ENCODE measurements at places on chromosomes 2 and 18.

- no peak for DNase-seq
Measured at GRCh38 chr2:20222769-20223406, 2.0 kb downstream of the SDC1 start.

- peak; percentile 51 for DNase-seq
Measured at GRCh38 chr2:224261326-224261725, 140.6 kb downstream of the FAM124B start.

- no peak for DNase-seq
Measured at GRCh38 chr2:186653511-186653910, 40.3 kb upstream of the FAM171B start.

DNA sequence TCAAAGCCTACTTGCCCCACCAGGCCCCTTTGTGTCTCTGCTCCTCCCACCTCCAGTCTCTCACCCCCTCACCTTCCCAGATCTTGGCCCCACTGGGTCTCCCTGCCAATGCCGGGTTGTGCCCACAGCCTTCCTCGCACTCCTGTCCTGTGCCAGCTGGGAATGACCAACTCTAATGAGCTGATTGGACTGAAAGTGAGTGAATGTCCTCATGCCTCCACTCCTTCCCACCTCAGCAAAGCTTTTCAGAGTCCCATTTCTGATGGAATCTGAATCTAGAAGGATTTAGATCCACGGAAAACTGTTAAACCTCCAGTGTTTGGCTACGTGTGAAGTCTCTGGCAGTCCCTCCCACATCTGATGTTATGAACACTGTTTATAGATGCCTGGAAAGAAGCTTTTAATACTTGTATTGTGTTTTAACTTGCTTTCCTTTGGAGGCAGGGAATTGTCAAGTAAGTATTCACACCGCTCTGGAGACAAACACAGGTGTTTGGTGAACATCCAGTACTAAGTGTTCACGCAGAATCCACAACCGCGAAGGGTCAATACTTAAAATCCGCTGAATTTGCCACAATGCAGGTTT, 103.9 kb downstream of the RTN4 start:
- no peak for DNase-seq

DNA sequence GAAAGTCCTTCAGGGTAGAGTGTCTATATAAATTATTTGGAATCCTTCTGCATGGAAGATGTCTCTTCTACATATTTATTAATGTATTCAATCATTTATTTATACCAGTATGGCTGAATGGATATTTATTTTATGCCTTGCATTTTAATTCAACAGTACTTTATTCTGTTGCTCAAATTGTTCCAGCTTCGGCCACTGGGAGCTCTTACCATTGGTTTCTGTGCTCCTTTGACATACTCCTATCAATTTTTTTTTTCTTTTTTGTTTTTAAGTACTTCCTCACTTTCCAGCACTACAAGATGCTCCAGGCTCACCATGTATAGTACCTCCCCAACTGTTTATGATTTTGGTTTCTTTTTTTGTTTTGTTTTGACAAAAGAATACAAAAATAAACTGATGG, 39.4 kb upstream of the WIPF1 start:
- no peak for DNase-seq

DNA sequence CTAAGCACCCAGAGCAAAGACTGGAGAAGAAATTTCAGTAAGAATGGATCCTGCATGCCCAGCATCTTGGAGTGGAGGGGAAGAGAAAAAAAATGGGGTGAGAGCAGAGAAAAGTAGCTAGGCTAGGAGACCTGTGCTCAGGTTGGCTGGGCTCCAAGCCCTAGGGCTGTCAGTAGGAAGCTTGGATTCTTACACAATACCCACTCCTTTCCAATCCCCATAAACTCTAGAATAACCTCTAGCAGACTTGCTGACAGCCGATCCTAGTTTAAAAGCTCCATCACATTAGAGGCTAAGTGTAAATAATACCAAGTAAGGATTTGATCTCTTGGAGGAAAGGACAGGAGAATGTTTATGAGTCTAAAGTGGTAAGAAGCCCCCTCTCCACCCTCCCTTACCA, 46.2 kb upstream of the NABP1 start:
- DNase-seq = peak; percentile 82

DNA sequence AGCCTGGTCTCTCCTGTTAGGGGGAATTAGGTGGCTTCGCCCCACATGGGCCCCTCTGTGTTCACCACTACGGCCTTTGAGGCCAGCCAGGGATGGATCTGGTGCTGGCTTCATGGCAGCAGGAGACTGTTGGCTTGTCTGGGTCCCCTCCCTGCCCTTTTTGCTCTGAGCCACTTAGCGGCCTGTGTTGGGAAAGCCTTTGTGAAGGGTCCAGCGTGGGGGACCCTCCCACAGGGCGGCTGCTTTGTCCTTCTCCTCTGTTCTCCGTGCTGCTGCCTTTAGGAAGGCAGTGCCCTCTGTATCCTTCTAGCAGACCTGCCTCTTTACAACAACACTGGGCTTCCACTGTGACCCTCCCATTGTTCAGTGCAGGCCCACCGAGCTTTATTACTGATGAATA, 118.4 kb downstream of the TSN start:
- no peak for DNase-seq

GRCh38 chr2:75027886-75028285, 69.4 kb downstream of the POLE4 start:
- DNase-seq = no peak

GRCh38 chr2:113905886-113906285, 16.0 kb downstream of the ACTR3 start:
- no peak for DNase-seq

DNA sequence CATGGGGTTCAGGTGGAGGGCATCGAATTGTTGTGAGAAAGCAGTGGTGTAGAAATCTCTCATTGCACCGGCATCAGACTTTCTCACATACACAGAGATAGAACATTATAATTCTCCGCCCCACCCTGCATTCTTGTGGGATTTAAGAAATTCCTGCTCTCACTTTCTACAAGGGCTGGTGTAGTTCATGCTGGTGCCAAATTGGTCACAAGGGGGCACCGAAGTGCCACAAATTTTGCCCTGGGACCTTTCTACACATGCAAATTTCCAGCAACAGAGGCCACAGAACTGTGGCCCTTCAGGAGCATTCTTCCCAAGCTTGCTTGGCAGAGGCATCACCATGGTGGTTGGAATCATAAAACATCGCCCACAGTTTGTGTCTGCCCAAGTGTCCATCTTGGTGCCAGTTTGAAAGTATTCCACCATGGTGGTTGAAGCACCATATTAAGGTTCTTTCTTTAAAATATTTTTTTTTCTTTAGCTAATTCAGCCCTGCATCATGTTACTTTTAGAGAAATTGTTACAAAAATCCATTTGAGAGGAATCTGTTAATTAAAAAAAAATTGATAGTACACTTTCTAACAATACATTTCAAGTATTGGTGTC, 521.2 kb upstream of the FANCL start:
- DNase-seq = peak; percentile 78

DNA sequence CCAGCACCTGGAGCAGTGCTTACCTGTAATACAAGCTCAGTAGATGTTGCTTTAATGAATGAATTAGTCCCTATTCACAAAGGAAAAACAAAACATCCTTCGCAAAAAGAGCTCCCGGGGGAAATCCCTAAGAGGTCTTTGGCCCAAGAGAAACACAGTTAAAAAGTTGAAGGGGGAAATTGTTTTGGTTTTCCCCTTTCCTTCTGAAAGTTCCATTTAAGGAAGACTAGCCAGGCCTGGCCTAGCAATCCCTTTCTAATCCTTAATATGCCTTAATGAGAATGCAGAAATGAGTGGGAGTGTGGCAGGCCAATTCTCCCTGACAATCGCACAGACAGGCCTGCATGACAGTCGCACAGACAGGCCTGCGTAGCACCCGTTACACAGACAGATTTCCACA, 33.5 kb upstream of the REL start:
- no peak for DNase-seq

- DNase-seq = no peak
Measured at GRCh38 chr2:165777522-165778186, 16.4 kb downstream of the GALNT3 start.

GRCh38 chr2:70932631-70933230, 3.0 kb upstream of the ATP6V1B1 start:
- no peak for DNase-seq

GRCh38 chr18:23572012-23572411, 14.3 kb downstream of the NPC1 start:
- no peak for DNase-seq

DNA sequence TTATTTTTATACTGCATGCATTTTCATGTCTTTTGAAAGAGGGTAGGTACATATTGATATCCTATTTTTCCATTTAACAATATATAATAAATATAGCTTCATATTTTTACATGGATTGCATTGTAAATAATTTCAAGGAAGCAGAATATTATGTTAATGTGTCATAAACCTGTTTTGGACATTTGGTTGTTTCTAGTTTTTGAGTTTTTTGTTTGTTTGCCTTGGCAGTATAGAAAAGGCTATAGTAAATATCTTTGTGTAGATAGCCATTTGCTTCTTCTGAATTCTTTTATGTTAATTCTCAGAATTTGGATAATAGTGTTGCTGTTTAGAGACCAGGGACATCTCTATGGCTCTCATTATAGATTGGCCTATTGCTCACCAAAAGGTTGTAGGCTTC, 645.2 kb downstream of the SLC4A3 start:
- DNase-seq = no peak

DNA sequence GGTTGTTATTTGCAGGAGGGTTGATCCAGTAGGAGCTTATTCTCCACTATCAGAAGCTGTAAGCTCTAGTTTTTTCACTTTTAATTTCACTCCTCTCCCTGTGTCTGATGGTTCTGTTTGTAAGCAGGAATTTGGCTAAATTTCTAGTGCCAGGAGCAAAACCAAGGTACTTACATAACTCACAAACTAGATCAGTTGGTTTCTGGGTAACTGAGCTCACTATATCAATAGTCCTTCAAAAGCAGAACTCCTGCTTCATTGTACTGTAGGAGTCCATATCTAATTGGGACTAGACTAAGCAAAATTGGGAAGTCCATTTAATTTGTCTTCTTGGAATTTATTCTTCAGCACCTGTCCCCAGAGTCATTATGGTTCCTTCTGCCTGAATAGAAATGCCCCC, 20.1 kb upstream of the RAX start:
- no peak for DNase-seq

DNA sequence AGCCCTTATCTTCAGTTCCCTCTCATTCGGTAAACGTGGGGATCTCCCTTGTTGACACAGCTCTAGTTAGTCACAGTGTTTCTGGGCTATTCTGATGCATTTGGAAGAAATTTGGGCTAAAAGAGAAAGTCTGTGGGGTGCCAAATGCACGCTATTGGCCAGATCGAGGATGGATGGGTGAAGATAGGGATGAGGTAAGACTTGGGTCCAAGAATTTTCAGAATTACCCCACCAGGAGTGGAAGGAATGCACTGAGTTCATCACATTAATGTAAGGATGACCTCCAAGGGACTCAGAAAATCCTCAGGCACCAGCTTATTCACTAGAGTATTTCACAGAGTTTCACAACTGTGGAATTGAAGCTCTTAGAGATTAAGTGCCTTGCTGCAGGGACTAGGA, 49.3 kb downstream of the NRP2 start:
- peak; percentile 99 for DNase-seq

DNA sequence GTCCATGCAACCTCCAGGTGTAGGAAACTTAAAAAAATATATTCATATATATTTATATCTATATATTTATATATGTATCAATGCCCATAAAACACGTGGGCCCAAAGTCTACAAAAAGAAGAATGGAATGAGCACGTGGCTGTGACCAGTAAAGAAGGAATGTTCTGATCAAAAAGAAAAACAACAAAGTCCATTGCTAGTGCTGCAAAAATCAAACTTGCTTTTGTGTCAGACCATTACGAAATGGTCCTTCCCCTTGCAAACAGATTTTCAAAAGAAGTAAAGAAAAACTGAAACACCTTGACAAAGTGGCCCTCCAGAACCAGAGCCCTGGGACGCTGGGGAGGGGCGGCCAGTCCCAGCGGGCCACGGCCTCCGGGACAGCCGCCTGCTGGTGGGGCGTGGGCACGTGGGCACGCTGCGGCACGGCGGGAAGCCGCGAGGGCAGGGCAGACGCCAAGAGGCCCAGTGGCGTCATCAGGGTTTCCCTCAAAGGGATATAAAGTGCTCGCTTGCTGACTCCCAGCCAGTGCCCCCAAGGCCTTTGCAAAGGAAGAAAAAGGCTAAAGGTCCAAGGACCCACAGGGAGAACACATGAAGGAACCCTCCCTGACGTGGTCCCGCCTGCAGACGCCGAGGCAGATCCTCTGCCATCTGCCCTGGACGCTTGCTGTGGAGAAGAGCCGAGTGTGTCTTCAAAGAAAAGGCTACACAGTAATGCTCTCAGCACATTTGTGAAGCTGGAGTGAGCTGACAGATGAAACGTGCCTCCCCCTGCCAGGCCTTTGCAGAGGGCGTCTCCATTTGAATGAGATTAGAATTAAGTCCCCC, 201.8 kb downstream of the TWIST2 start:
- peak; percentile 26 for DNase-seq

- DNase-seq = peak; percentile 53
Measured at GRCh38 chr2:176390276-176391147, 121.3 kb downstream of the MTX2 start.

All from fibroblast of skin of right biceps (primary cell).